ENCODE measurements at places on chromosomes 3 and 15. TPM values are rescaled to one million over a fixed set of nuclear protein-coding genes. Genes with fewer than 3 reads are reported as not detected.
A peak's percentile ranks its signal among the peaks of the same experiment; 100 is the strongest.

MLF1 gene
- 51.4 TPM for total RNA-seq

C3orf49 gene
- total RNA-seq = not detected

CGNL1 gene
- total RNA-seq = 3.5 TPM

ROPN1 gene
- total RNA-seq = not detected

DNA sequence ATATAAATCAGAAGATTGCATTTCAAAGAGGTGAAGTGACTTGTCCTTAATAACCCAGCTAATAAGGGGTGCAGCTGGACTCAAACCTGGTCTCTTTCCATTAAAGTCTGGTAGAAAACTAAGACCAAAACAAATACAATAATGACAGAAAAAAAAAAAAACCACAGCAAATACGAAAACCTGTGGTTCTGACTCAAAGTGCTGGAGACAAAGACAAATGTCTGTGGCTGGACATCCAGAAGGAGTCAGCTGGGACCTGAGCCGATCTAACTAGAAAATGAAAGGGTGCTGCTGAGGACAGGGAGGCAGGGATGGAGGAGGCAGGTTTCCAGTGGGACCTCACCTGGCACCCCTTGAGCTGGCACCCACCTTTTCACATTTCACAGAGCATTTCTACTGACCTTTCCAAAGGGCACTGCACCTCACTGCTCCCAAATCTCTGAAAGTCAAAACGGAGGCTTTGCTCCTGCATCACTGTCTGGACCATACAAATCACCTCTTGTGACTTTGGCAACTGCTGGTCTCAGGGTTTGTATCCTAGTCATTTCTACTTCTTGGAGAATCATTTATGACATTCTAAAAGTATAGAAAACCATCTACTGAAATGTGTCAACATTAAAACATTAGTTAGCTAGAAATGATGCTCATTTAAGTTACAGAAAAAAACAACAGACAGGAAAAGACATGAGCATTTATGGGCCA, 61.7 kb downstream of the CCNL1 start:
- H3K27me3 ChIP-seq = no peaks in the 10 kb centered on the region
- DNase-seq = no peak
- H3K27ac ChIP-seq = no peak overlapping the region

- no peak overlapping the region for H3K4me3 ChIP-seq
- no peak overlapping the region for H3K27ac ChIP-seq
- no peaks in the 10 kb centered on the region for H3K4me1 ChIP-seq
- H3K27me3 ChIP-seq = no peaks in the 10 kb centered on the region
- no peaks in the 10 kb centered on the region for H3K36me3 ChIP-seq
- no peak for DNase-seq
Observed at GRCh38 chr3:107369791-107370190, 7.4 kb upstream of the CCDC54 start.

GRCh38 chr3:141272906-141273662, 41.5 kb downstream of the PXYLP1 start:
- no peaks in the 10 kb centered on the region for H3K27me3 ChIP-seq
- no peaks in the 10 kb centered on the region for H3K36me3 ChIP-seq
- no peaks in the 10 kb centered on the region for H3K4me1 ChIP-seq
- DNase-seq = no peak

DNA sequence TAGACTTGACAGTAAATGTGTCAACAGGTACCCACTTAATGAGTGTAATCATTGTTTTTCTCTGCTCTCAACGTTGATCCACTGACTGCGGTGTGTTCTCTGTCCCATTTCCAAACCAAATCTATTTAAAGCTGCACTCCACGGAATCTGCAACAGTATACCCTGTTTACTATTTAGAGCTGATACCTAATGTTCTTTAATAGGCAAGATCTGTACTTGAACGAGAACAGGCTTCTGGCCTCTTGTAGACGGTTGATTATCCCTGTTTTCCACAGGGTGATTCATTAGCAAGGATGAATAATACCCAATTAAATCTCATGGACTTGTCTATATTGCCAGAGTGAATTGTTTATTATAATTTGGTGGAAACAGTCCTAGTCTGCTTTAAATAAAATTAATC, 189.9 kb downstream of the LPP start:
- no peaks in the 10 kb centered on the region for H3K27me3 ChIP-seq
- no peak overlapping the region for H3K27ac ChIP-seq
- DNase-seq = no peak
- no peak overlapping the region for H3K4me3 ChIP-seq

GRCh38 chr3:87426918-87427317, 150.5 kb upstream of the POU1F1 start:
- no peaks in the 10 kb centered on the region for H3K36me3 ChIP-seq
- H3K27ac ChIP-seq = no peak overlapping the region
- H3K27me3 ChIP-seq = no peaks in the 10 kb centered on the region
- H3K4me1 ChIP-seq = no peaks in the 10 kb centered on the region

DNA sequence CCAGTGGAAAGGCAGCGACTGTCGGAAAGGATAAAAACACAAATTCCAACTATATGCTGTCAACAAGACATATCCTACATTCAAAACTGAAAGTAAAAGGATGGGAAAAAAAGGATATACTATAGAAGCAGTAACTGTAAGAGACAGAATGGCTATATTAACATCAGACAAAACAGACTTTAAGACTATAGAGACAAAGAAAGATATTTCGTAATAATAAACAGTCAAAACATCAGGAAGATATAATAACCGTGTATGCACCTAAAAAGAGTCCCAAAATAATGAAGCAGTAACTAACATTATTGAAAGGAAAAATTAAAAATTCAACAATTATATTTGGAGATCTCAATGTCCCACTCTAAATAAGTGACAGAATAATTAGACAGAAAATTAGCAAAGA, 48.2 kb downstream of the ZNF148 start:
- no peaks in the 10 kb centered on the region for H3K27me3 ChIP-seq
- DNase-seq = no peak
- H3K4me1 ChIP-seq = peaks cover 16% of the 10 kb centered on the region
- H3K4me3 ChIP-seq = no peak overlapping the region

- no peak overlapping the region for H3K27ac ChIP-seq
- H3K36me3 ChIP-seq = no peaks in the 10 kb centered on the region
- no peaks in the 10 kb centered on the region for H3K27me3 ChIP-seq
- no peak for DNase-seq
Observed at GRCh38 chr3:31829010-31829409, 152.1 kb downstream of the OSBPL10 start.

DNA sequence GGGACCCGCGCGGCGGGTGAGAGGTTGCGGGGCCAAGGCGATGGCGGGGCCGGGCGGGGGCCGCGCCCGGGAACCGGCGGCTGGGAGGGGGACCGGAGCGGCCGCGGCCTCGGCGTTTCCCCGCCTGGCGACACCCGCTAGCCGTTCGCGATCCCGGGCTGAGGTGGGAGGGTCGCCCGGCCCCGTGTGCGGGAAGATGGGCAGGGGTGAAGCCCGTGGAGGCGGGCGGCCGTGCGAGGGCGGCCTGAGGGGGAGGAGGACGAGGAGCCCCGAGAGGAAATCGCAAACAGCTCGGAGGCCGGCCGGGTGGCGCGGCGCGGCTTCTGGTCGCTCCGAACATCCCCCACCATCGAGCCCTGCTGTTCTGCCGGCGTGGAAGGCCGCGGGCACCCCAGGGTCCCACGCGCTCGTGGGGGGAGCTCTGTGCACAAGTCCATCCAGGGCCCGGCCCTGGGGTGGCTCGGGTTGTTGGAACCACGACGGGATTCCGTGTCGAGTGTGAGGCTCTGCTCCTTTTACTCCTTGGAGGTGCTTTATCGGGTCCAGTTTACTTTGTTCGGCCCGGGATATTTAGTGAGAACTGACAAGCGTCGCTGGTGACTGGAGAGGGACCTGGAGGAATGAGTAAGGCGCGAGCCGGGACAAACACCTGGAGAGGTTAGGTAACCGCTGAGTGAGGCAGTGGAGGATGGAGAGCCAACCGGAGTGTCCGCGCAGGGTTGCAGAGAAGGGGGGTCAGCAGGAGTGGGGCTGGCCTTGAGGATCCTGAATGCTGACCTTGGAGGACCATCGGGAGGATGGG, 728 bp downstream of the CRTC3 start:
- H3K27ac ChIP-seq = peak overlapping the region; percentile 44
- no peaks in the 10 kb centered on the region for H3K27me3 ChIP-seq
- peaks cover 18% of the 10 kb centered on the region for H3K4me1 ChIP-seq
- DNase-seq = no peak
- H3K4me3 ChIP-seq = peak overlapping the region; percentile 64
- no peaks in the 10 kb centered on the region for H3K36me3 ChIP-seq

- H3K4me3 ChIP-seq = no peak overlapping the region
- no peaks in the 10 kb centered on the region for H3K4me1 ChIP-seq
- DNase-seq = no peak
- H3K36me3 ChIP-seq = no peaks in the 10 kb centered on the region
Observed at GRCh38 chr3:63974451-63974850, 48.8 kb downstream of the PSMD6 start.

- H3K36me3 ChIP-seq = no peaks in the 10 kb centered on the region
- no peaks in the 10 kb centered on the region for H3K27me3 ChIP-seq
- H3K4me1 ChIP-seq = no peaks in the 10 kb centered on the region
- H3K27ac ChIP-seq = no peak overlapping the region
- DNase-seq = peak; percentile 47
- H3K4me3 ChIP-seq = no peak overlapping the region
Observed at GRCh38 chr3:4350789-4351163, 47.6 kb downstream of the SETMAR start.

DNA sequence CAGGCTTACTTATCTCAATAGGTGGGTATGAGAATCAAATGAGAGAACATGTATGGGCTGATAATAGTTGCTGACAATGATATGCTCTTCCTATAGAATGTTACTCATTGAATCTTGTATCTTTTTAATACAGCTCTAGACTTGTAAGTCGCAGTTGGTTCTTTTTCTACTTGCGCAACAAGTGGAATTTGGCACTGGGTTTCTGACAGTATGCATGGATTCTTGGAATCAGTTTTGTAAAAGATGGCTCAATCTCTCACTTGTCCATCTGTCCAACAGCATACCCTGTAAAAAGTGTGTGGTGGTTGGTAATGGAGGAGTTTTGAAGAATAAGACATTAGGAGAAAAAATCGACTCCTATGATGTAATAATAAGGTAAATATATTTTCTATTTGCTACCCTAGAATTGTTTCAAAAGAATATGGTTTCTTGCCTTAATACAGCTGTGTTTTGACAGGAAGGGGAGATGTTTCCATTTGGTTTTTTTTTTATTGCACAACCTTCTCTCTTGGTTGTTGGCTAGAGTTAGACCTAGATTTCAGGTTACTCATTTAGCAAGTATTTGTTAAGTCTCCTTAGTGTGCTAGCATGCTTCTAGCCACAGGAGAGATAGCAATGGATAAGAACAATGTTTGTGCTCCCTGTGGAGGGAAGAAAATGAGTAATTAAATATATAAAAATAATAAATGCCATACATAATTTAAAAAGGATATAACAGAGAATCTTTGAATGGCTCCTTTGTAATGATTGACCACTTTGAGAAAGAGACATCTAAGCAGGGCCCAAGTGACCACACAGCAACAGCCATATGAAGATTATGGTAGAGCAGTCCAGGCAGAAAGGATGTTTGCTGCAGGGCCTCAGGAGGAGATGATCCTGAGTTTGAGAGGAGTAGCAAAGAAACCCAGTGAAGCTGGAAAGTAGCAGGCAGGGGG, 21.8 kb downstream of the ST3GAL6 start:
- no peak overlapping the region for H3K4me3 ChIP-seq
- no peak overlapping the region for H3K27ac ChIP-seq
- peaks cover 21% of the 10 kb centered on the region for H3K27me3 ChIP-seq
- no peaks in the 10 kb centered on the region for H3K36me3 ChIP-seq
- no peak for DNase-seq

DNA sequence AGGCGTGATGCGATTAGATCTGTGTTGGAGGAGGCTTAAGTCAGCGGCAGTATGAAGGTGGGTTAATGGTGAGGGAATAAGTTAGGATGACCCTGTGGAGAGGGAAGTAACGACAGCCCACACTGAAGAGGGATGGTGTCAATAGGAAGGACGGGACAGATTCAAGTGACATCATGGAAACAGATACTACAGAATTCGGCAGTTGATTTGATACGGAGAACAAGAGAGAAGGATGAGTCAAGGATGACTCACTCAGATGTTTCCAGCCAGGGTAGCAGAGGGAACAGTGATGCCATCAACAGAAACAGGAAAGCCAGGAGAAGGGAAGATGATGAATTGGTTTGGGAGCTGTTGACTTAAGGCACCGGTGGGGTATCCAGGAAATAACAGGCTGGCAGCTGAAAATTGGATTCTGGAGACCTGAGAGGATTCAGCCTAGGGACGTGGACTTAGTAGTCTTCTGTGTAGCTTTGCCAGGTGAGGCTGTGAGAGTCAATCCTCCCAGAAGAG, 38.0 kb downstream of the SHC4 start:
- no peaks in the 10 kb centered on the region for H3K36me3 ChIP-seq
- peak; percentile 76 for DNase-seq
- no peaks in the 10 kb centered on the region for H3K27me3 ChIP-seq
- H3K4me1 ChIP-seq = no peaks in the 10 kb centered on the region
- H3K4me3 ChIP-seq = no peak overlapping the region
- H3K27ac ChIP-seq = no peak overlapping the region

- no peak overlapping the region for H3K4me3 ChIP-seq
- no peak overlapping the region for H3K27ac ChIP-seq
- peaks cover 18% of the 10 kb centered on the region for H3K27me3 ChIP-seq
- H3K36me3 ChIP-seq = no peaks in the 10 kb centered on the region
- H3K4me1 ChIP-seq = no peaks in the 10 kb centered on the region
- no peak for DNase-seq
Observed at GRCh38 chr3:184796551-184796950, 15.4 kb upstream of the VPS8 start.

DNA sequence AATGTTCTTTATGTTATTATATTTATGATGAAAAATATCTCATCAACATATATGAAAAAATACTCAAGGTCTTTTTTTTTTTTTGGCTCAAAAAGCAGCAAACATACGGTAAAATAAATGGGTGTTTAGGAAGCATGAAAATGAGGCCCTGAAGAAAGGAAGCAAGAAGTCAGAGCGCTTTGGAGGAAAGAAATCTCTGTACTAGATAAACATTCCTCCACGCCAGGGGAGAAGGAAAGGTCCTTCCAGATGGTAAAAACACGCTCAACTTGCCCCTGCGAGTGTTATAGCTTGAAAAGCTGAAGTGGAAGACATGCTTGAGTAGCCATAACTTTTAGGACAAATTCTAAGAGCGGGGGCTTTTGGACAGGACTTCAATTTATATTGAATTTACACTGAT, 52.9 kb downstream of the FEM1B start:
- no peaks in the 10 kb centered on the region for H3K4me1 ChIP-seq
- DNase-seq = no peak
- no peak overlapping the region for H3K4me3 ChIP-seq
- H3K27ac ChIP-seq = no peak overlapping the region
- no peaks in the 10 kb centered on the region for H3K27me3 ChIP-seq
- H3K36me3 ChIP-seq = no peaks in the 10 kb centered on the region

DNA sequence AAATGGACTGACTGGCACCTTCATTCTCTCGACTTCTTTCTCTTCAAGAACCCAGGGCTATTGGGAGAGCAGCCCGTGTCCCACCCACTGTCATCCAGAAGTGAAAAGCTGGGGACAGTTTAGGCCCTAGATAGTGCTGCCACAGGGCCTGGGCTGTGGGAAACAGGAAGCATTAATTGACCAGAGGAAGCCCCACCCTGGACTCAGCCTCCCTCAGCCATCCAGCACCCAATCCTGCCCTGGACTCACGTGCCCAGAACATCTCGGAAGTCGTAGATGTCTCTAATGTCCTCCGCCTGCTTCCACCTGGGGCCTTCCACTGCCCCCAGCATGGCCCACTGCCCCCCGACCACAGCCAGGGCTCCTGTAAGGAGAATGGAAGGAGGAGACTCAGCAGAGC, 2.3 kb downstream of the CAMK1 start:
- H3K27ac ChIP-seq = no peak overlapping the region
- no peak overlapping the region for H3K4me3 ChIP-seq
- no peak for DNase-seq
- H3K36me3 ChIP-seq = no peaks in the 10 kb centered on the region

GRCh38 chr15:55221090-55222011, 24.6 kb upstream of the RSL24D1 start:
- no peak overlapping the region for H3K4me3 ChIP-seq
- DNase-seq = no peak
- H3K4me1 ChIP-seq = no peaks in the 10 kb centered on the region
- no peak overlapping the region for H3K27ac ChIP-seq
- no peaks in the 10 kb centered on the region for H3K36me3 ChIP-seq
- no peaks in the 10 kb centered on the region for H3K27me3 ChIP-seq

All from Panc1 (cell line).